Stimulated activated CD8-positive, alpha-beta memory T cell treated with anti-CD3 and anti-CD28 coated beads, Interleukin-4, amount 100 ng/mL, for 4 hours (primary cell): ENCODE measurements at places on chromosomes 4 and X.

DNA sequence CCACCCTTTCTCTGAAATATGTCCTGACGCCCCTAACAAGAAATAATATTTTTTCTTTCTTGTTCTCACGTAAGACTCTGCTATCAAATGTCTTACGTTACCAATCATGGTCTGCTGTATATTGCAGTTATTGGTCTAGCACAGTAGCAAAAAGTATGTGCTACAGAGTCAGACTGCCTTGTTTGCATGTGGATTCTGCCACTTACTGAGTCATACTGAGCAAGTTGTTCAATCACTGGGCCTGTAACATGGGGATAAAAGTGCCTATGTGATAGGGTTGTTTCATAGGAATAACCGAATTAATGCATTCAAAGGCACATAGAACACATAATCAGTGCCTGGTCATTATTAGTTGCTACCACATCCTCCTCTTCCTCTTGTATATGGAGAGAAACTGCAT lies 14.1 kb downstream of the RPGR start:
- DNase-seq = no peak

GRCh38 chr4:180493299-180493698 lies 1749.9 kb upstream of the TENM3 start:
- DNase-seq = no peak

DNA sequence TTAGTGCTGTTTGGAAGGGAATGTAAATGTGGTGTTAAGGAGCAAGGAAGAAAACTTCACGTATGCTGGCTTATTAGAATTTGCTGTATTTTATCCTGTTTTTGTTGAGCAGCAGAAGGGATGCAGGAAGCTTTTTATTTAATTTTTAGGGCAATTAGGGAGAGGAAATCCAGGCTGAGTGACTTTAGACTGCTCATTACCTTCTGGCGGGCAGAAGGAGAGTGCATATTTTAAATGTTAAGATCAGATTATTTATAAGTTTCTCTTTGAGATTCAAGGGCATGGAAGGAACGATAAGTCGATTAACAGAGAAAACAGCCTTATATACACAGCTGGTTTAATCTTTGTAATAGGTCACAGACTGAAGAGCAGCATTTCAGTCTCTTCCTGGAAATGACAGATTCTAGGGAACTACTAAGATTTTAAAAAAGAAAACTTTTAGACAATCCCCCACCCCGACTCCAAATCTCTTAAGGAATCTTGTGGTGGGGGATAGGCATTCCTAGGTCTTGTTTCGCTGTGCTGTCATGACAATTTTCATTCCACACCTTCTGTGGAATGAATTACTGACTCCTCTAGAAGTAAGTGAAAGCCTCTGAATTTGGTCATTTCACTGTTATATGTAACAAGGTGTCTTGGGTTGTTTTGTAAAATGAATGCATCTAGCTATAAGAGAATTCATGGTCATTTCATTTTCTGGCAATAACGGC lies 402.5 kb downstream of the RAPGEF2 start:
- no peak for DNase-seq

DNA sequence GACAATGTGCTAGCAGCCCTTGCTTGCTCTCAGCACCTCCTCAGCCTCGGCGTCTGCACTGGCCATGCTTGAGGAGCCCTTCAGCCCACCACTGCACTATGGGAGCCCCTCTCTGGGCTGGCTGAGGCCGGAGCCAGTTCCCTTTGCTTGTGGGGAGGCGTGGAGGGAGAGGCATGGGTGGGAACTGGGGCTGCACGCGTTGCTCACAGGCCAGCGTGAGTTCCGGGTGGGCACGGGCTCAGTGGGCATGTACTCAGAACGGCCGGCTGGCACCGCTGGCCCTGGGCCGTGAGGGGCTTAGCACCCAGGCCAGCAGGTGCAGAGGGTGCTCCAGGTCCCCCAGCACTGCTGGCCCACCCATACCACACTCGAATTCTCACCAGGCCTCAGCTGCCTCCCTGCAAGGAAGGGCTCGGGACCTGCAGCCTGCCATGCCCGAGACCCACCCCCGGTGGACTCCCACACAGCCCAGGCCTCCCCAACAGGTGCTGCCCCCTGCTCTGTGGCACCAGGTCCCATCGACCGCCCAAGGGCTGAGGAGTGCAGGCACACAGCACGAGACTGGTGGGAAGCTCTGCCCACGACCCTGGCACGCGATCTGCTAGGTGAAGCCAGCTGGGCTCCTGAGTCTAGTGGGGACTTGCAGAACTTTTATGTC lies 100.3 kb downstream of the SLC39A8 start:
- no peak for DNase-seq

DNA sequence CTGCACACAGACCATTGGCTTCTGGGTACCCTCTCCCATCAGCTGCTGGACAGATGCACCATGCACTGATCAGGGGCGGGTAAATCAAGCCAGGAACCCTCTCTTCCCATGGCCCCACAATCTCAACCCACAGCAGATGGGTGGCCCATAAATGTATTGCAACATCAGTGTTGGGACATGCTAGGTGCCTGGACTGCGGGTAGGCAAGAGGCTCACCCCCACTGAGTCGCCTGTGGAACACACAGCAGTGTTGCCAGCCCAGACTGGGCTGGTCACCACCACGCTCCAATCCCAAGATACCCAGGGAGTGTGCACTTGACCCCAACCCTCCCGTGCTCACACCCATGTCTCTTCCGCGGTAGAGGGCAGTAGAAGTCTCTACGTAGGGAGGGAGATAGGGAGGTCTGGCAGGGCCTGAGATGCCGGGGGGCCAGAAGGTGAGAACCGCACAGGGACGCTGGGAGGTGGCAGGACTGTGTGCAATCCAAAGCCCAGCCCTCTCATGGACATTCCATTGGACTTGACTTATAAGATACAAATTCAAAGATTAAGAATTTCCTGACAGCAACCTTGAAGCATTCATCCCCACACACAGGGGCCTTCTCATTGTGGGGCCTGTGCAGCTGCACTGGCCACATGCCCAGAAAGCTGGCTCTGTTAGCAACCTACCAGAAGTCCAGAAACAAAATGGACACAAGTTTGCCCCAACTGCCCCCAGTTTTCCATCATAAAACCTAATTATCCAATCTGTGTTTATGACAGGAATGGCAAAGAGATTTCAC lies 183.7 kb downstream of the NSUN7 start:
- DNase-seq = no peak

DNA sequence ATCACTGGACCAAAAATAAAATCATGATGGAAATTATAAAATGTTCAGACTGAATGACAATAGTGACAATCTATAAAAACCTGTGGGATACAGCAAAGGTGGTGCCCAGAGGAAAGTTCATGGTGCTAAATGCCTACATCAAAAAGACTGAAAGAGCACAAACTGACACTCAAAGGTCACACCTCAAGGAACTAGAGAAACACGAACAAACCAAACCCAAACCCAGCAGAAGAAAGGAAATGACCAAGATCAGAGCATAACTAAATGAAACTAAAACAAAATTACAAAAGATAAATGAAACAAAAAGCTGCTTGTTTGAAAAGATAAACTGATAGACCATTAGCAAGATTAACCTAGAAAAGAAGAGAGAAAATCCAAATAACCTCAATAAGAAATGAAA lies 78.7 kb downstream of the ANAPC10 start:
- no peak for DNase-seq

DNA sequence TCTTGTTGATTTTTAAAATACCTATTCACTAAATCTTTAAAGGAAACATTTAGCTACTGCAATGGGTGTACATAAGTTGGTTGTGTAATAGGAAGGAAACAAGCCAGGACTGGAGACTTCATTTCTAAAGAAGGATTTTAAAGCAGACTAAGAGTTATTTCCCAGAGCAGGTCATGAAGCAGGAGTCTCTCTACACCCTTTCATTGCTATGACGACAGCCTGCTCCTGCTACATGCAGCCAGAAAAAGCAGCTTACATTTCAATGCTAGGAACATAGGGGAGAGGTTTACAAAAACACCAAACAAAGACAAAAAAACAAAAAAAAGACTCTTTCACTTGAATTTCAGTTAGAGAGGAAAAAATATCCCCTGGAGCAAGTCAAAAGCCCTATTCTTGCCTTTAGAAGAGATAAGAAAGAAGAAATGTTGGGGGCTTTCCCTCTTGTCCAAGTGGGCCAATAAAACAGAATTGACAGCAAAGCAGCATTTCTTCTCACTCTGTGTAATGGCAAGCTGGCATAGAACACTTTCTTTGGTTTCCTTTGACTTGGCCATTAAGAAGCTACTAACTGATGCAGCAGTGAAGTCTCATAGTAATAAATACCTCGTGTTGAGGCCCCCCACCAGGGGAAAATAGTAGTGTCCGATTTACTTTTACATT lies 3.4 kb downstream of the SPARCL1 start:
- no peak for DNase-seq

- DNase-seq = no peak
Observed at GRCh38 chr4:158825433-158826036, 56.7 kb downstream of the FNIP2 start.

DNA sequence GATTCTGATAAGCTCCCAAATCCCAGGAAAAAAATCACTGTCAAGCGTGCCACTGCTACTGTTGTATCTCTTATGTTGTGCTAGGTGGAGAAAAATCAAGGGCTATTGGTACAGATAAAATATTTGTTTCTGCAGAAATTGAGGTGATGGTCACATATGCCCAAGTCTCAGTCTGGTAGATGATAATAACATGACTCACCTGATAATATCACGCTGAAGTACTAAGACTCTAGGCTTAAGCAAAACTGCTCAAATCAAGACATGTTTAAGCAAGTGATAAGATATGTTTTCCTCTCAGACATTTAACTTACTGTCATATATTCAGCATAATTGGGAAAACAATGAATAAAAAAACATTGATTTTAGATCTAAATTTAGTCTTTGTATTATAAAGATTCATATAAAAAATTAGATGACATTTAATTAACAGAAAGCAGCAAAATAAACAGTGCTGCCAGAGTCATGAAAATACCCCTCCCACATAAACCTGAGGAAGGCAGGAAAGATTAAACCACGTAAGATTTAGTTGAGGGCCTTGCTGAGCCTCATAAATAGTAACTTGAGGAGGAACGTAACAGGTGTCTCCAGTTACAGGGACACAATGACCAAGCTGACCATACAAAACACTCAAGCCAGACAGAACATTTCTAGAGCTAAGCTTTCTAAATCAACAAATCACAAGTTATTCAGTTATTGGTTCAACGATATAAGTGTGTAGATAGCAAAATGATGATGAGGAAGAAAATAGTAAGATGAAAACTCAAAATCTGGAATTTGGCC lies 143.5 kb downstream of the CHM start:
- no peak for DNase-seq

DNA sequence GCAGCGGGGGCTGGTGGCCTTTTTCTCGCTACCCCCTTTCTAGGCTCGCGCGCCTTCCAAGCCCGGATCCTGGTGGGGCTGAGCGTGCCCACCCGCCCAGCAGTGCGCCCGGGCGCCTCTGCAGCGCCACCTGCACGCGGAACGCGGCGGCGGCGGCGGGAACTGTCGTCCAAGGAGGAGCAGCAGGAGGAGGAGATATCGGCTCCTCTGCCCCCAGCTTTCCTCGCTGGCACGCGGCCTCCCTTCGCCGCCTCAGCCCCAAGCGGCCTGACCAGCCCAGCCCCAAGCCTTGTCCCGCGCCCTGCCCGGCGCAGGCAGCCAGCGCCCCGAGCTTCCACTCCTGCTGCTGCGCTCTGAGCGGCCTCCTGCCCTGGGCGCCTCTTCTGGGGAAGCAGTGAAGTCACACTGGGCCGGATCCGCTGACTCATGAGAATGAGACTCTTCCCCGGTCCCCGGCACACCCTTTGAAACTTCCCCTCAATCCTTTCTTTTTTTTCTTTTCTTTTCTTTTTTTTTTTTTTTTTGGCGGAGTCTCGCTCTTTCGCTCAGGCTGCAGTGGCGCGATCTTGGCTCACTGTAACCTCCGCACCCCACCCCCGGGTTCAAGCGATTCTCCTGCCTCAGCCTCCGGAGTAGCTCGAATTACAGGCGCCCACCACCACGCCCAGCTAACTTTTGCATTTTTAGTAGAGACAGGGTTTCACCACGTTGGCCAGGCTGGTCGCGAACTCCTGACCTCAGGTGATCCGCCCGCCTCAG lies 10.6 kb upstream of the ELF4 start:
- DNase-seq = peak; percentile 27

DNA sequence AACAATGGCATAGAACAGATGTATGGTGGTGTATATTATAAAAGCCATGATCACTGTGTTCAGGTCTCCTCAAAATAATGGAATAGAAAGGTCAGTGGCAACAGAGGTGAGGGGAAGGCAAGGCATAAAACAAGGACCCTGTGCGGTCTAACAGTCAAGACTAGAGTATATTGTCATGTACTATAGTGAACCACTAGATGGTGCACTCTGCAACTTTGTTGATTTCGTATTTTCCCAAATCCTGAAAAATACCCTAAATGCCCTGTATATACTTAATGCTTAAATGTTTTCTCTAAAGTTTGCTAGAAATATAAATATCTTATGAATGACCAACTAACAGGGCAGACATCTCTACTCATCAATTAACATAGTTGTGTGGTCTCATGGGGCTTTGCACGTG lies 453.0 kb downstream of the PCDH11X start:
- DNase-seq = no peak

DNA sequence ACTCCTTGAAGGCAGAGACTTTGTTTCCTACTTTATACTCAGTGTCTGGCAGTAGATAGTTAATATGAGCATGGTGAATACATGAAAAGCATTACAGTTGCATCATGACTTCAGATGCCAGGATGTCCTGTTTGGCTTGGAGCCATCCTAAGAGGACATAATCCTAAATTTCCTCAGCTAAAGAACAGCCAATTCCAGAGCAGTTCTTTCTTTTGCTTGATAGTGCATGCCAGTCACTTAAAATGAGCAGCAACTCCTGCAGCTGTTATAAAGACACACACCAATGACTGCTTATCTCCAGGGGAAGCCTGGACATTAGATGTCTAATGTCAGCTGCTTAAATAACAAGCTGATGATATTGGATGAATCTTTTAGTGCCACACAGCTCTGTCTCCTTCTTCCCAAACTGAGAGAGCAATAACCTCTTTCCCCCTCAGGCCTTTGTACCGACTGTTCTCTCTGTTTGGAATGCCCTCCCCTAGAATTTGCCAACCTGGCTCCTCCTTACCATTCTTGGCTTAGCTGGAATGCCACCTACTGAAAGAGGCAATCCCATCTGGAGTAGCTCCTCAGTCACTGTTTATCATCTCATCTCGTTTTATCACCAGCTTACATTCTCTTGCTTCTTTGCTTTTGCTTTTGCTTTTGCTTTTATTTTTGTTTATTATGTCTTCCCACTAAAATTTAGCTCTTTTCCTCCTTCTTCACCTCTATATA lies 100.8 kb upstream of the USP38 start:
- DNase-seq = no peak

DNA sequence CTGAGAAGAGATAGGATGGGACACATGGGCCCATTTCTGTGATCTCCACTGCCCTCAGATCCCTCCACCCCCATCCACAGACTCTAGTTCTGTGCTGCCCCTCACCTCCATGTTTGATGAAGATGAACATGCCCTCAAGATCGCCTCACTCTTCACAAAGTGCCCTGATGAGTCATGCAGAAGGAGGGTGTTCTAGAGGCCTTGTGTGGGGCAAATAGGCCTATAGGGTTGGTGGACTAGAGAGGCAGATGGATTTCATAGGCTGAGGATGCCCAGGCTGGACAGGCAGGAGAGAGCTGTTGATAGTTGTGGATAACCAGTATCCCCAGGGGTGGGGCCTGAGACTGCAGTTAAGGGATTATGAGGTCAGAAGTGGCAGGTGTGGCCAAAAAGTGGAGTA lies at the start of gene CXorf65:
Gene CXorf65 (minus strand): TSS at position 314 of the 400 bp plus-strand sequence. CDS start 184 bp downstream, at position 130.
- DNase-seq = no peak
